ENCODE measurements at places on chromosomes 3 and 15.

DNA sequence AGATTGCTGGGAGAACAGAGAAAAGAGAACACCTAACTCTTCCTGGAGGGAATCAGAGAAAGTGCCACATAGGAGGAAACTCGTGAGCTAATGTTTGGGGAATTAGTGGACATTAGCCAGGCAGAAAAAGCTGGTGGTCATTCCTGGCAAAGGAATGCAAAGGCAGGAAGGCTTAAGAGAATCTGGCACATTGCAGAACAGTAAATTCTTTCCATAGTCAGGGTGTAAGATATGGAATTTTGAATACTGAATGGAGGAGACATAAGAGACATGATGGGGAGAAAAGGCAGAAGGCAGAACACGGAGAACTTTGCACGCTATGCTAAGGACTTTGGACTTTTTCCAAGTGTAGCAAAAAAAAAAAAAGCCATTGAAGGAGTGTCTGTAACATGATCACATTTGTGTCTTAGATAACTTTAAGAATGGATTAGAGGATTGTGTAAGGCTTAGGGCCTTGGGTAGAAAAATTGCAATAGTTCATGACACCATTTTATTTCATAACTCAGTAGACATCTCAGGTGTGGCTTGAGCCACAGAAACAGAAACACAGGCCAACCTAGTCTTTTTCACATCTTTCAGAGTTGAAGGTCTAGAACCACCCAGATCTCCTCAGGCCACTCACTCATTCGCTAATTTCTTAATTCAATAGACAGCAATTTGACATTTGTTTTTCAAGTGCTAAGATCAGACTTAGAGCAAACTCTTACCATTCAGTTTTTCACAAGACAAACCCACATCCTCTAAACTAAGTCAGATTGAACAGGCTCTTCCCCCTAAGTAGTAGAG lies 31.2 kb upstream of the CCDC80 start:
- DNase-seq, result peak; percentile 86

- DNase-seq, result no peak
Observed at GRCh38 chr15:21262851-21263425, 177.4 kb downstream of the POTEB3 start.

DNA sequence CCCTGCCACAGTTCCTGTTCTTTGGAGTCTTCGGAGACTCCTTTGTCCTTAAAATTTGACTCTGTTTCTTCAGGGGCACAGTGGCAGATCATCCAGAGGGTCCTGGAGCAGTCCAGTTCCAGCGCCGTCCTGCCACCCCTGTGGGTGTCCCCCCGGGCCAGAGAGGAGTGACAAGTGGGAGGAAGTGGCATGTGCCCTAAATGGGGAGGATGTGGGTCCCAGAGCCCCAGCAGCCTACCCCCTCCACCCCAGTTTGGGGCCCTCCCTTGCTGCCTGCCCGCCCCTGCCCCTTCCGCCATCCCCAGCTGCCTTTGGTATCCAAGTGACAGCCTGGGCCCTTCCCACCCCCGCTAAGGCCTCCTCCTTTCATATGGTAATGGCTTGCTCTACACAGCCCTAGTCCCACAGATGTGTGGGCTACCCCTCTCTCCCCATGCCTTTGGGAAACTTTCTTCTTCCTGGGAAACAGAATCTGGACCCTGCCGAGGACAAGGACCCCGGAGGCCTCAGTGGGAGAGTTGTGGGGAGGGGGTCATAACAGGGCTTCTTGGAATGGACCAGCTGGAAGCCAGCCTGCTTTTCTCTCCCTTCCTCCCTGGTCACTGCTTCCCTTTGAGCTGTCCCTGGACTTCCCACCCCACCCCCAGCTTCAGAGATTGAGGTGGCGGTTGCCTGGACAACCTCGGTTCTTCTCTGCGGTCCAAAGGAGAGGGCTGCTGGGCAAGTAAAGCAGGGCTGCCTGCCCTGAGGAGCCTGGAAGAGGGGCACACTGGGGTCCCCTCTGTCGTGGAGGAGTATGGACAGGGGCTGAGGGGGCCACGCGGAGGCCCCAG lies 43.2 kb downstream of the KLHL25 start:
- DNase-seq, result no peak

GRCh38 chr3:69231929-69232440 lies 109.6 kb upstream of the LMOD3 start:
- DNase-seq, result peak; percentile 97
